ENCODE measurements at places on chromosomes 3 and 15.

- DNase-seq, result no peak
Observed at GRCh38 chr3:172181932-172182586, 142.7 kb downstream of the FNDC3B start.

DNA sequence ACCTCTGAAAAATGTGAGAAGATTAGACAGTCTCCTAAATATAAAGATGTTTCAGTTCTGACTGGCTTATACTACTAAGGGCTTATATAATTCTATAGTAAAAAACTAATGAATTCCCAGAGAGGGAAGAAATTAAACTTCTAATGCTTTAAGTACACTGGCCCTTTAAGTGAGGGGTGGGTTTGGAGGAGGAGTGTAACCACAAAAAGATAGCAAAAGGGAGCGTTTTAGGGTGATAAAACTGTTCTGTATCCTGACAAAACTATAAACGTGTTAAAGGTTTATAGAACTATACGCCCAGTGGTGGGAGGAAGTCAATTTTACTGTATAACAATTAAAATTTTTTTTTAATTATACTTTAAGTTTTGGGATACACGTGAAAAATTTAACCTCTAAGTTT, 45.8 kb downstream of the CEP152 start:
- DNase-seq, result no peak

- DNase-seq, result no peak
Observed at GRCh38 chr3:155861476-155862183, 7.4 kb upstream of the SLC33A1 start.

- no peak for DNase-seq
Observed at GRCh38 chr3:36714343-36715086, 49.8 kb downstream of the DCLK3 start.

DNA sequence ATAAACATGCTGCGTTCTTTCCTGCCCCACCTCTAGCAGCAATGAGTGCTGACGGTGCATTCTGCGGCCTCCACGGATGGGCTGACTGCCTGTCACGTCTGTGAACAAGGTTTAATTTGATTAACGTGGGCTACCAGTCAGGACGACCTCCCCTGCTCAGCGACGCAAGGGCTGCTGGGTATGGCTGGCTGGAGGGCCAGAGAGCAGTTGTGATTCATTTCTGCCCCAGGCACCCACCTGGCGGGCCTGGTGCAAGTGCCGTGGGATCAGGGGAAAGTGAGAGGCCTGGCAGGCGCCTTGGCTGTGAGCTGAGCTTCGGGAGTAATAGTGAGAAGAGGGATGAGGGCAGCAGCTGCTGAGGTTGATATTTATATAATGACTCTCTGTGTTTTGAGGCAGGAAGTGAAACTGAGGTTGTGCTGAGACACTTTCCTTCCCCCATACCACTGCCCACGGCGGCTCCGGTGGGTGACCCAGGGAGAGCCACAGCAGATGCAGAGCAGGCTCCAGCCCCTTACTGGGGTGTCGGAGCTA, 190.4 kb upstream of the BCL6 start:
- no peak for DNase-seq

DNA sequence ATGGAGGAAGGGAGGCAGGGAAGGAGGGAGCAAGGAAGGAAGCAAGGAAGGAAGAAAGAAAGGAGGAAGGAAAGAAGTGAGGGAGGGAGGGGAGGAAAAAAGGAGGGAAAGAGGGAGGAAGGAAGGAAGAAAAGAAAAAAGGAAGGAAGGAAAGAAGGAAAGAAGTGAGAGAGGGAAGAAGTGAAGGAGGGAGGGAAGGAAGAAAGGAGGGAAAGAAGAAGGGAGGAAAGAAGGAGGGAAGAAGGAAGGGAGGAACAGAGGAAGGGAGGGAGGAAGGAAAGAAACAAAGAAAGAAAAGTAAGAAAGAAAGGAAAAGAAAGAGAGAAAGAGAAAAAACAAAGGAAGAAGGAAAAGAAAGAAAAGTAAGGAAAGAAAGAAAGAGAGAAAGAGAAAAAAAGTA, 183.0 kb upstream of the SLC24A5 start:
- no peak for DNase-seq
